ENCODE measurements at places on chromosomes 1 and 21.

DNA sequence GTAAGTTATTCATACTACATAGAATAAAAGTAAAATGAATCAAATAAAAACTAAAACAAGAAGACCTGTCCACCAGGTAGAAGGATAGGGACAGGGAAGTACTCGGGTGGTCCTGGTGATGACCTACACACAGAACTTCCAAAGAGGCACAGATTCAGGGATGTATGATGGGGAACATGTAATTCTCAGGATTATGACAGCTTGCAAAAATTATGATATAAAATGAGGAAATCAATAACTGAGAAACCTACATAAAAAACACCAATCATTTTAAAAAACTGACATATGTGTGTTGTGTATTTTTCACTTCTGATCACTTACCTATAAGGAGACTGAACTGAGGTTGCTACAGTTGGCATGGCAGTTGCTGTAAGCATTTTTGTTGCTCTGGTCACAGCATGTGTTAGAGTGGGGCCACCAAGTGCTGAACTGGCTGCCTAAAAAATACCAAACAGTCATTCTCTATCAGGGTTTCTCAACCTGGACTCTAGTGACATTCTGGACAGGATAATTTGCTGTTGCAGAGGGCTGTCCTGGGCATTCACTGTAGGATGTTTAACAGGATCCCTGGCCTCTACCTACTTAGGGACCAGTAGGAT is 73.8 kb downstream of the USP24 start:
- no peak for DNase-seq

- no peak for DNase-seq
Observed at GRCh38 chr1:205199090-205199930, 12.2 kb downstream of the DSTYK start.

GRCh38 chr1:93433407-93433961 is 14.4 kb upstream of the FNBP1L start:
- no peak for DNase-seq

DNA sequence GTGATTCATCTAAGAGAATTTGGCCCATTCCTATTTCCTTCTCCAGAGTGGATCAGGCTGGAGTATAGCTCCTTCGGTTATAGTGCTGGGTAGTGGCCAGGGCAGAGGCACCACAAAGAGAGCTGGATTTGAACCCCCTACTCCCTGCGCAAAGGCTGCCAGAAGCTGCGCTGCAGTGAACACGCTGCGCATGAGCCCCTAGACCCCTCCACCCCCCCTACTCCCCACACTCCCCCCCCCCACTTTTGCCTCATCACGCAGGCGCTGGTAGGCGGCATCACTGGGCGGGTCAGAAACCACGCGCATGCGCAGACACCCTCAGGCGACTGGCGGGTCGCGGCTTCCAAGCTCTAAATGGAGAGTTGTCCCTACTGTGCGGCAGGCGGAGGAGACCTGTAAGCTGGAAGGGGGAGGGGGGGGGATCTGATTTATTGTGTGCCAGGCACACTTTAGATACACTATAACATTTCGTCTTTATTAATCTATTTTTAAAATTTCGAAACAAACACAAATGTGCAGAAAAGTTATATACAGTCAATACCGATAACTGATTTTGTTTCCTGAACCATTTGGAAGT is 38.7 kb upstream of the HMGN1 start:
- peak; percentile 92 for DNase-seq

GRCh38 chr1:4310396-4310923 is 343.9 kb upstream of the AJAP1 start:
- DNase-seq: no peak

DNA sequence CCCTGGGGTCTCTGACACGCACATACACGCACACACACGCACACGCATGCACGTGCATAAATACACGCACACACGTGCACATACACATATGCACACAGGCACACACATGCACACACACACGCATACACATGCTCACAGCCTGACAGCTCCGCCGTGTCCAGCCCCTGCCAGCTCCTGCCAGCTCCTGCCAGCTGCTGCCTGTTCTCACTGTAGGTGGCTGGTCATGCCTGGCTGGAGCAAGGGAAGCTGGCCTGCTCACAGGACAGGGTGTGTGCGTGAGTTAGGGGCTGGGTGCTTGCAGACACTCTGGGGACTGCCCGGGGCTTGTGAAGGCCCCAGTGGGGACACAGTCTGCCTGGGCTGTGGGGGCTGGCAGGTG is 4.9 kb downstream of the PLCH2 start:
- DNase-seq: no peak

DNA sequence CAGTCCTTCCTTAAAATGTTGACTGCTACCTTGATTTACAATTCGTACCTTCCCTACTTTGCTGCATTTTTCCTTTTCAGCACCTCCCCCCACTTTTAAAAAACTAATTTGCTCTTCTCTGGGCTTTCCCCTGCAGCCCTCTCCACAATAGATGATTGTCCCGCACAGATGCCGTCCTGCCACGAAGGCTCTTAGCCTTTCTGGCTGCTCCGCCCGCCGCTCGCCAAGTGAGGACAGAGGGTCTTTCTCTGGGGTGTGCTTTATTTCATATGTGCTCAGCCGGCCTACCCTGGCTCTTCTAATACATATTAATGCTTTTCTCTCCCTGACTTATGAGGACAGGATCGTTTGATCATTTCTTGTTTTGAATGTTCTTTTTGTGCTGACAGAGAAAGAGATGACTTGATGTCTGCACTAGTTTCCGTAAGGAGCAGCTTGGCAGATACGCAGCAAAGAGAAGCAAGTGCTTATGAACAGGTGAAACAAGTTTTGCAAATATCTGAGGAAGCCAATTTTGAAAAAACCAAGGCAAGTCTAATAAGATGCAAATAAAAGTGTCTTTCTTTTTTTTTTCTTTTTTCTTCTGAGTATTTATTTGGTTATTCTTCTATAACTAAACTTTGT is 60.6 kb downstream of the SDCCAG8 start:
- peak; percentile 23 for DNase-seq

GRCh38 chr1:66357478-66358197 is 176.3 kb upstream of the SGIP1 start:
- DNase-seq: no peak

DNA sequence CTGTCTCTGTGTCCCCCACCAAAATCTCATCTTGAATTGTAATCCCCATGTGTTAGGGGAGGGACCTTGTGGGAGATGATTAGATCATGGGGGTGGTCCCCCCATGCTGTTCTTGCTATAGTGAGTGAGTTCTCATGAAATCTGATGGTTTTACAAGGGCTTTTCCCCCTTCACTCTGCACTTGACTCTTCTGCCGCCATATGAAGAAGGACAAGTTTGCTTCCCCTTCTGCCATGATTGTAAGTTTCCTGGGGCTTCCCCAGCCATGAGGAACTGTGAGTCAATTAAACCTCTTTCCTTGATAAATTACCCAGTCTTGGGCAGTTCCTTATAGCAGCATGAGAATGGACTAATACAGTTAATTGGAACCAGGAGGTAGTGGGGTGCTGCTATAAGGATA is 137.1 kb upstream of the RAB4A start:
- DNase-seq: no peak

GRCh38 chr1:182756423-182756822 is 33.1 kb upstream of the NPL start:
- DNase-seq: no peak

DNA sequence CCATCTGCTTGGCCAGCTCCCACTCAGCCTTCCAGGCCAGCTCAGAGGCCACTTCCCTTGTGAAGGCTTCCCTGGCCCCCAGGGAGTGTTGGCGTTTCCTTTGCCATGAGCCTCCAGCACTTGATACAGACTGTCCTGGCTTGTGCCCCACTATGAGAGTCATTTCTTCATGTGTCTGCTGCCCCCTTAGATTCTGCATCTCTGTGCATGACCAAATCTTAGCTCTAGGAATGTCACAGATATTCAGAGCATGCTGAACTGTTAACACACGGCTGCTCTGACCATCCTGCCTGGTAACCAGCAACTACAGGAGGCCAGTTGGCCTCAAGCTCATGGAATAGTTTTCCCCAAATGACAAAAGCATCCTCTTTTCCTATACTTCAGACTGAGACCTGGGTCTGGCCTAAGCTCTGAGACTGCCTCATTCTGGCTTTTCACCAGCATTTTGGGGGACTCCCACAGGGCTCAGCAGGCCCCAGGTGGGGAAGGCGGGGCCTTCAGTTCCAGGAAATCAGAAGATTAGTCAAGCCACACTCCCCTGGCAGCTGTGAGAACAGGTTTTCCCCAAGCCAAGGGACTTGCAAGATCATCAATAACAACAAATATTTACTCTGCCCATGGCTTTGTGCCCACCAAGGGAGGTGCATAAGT is 182.6 kb upstream of the EDN2 start:
- no peak for DNase-seq

GRCh38 chr1:207648334-207649209 is 3.6 kb downstream of the CR1L start:
- no peak for DNase-seq

- DNase-seq: no peak
Observed at GRCh38 chr1:240031414-240031813, 60.3 kb upstream of the FMN2 start.

DNA sequence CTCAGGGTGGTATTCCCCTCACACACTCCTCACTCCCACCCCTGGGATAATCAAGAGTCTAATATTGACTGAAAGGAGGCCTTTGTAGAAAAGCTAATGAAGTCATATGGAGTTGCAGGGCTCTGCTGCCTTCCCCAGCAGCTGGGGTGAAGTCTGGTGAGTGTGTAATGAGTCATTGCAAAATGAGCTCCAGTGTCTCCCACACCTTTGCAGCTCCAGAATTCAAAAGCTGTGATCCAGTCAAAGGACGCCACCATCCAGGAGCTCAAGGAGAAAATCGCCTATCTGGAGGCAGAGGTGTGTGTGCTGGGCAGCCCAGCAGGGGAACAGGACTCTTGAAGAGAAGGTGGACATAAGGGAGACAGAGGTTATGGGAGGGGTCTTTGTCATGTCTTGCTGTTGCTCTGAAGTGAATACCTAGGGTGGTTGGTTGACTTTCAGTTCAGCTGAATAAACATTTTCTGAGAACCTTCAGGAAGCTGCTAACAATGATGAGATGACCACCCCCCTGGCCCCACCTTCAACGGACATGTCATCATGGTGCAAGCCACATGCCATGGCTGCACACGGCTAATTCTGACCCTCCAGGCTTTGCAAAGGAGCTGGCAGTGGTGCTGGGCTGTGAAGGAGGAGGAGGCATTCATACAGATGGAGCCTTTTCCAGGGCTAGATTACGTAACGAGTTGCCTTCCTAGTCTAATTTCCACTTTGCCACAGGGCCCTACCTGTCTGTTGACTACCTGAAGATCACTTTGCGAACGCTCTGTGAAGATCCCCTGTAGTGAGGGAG is 32.2 kb upstream of the SNX27 start:
- no peak for DNase-seq

GRCh38 chr1:56676571-56677035 is 31.5 kb downstream of the PRKAA2 start:
- no peak for DNase-seq

DNA sequence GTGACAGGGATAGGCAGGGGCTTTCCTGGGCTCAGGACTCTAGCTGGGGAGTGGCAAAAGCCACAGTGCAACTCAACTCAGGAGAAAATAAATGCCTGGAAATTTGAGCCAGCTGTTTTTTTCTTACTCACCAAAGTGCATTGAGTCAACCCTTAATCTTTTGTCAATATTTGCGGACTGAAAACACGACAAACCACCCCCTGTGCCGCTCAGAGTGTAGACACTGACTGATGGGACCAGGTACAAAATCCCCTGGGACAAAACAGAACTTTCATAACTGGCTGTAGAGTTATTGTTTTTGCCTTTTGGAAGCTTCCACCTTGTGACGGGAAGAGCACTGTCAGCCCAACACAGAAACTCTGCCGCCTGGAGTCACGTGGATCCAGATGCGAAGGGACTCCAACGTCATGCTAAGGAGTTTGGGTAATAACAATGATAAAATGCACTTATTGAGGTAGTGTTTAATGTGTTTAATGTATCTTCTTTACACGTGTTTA is 164.6 kb downstream of the PLPP3 start:
- no peak for DNase-seq

- DNase-seq: peak; percentile 84
Observed at GRCh38 chr1:203216274-203217138, 13.0 kb downstream of the CHIT1 start.

- no peak for DNase-seq
Observed at GRCh38 chr1:103492003-103492625, 33.4 kb upstream of the RNPC3 start.

- peak; percentile 14 for DNase-seq
Observed at GRCh38 chr1:107936498-107937481, 28.2 kb downstream of the VAV3 start.

- DNase-seq: no peak
Observed at GRCh38 chr1:31382379-31382989, 9.6 kb upstream of the FABP3 start.

- no peak for DNase-seq
Observed at GRCh38 chr1:194734970-194735369, 1548.6 kb upstream of the B3GALT2 start.

- no peak for DNase-seq
Observed at GRCh38 chr1:1779691-1780597, 1.7 kb upstream of the NADK start.

DNA sequence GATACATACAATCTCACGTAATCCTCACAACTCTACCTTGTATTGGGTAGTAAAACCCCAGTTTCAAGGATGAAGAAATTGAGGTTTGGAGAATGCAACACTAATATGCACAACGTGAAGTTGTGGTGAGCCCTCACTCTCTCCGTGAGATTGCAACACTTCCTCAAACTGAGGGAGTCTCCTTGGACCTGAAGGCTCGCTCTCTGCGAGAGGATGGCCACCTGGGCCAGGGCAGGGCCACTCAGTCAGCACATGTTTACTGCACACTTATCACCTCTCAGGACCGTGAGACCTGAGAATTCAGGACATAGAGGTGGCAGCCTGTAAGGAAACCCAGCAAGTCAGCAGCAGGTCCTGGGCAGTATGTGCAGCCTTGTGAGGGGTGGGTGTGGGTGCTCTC is 8.7 kb downstream of the SH3BP5L start:
- no peak for DNase-seq

GRCh38 chr1:6462412-6463119 is 3.4 kb downstream of the TNFRSF25 start:
- no peak for DNase-seq

DNA sequence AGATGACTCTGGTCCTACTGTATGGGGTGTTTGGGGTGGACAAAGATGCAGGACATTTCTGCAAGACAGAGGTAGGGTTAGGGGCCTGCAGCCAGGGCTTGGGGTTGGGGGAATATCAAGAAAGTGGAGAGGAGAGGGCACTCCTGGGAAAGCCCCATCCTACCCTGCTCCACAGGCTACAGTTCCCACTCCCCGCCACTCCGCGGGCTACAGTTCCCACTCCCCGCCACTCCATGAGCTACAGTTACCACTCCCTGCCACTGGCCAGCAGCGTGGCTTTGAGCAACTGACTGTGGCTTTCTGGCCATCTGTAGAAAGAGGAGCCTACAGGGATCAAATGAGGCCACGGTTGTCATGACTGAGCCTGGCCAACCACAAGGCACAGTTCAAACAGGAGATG is 93.8 kb upstream of the GRIK3 start:
- DNase-seq: no peak

- no peak for DNase-seq
Observed at GRCh38 chr1:192256674-192257334, 60.0 kb upstream of the RGS21 start.

- DNase-seq: peak; percentile 78
Observed at GRCh38 chr1:205255941-205256780, 28.4 kb downstream of the TMCC2 start.

- DNase-seq: no peak
Observed at GRCh38 chr1:111216751-111217150, 10.8 kb upstream of the CHI3L2 start.

- no peak for DNase-seq
Observed at GRCh38 chr1:211066781-211067384, 67.1 kb downstream of the KCNH1 start.
